Anterior cingulate cortex (tissue), 58 donors: ENCODE measurements at places on chromosomes 11 and 22.

- DNase-seq = no peak
Observed at GRCh38 chr11:16727806-16728205, 10.6 kb upstream of the C11orf58 start.

DNA sequence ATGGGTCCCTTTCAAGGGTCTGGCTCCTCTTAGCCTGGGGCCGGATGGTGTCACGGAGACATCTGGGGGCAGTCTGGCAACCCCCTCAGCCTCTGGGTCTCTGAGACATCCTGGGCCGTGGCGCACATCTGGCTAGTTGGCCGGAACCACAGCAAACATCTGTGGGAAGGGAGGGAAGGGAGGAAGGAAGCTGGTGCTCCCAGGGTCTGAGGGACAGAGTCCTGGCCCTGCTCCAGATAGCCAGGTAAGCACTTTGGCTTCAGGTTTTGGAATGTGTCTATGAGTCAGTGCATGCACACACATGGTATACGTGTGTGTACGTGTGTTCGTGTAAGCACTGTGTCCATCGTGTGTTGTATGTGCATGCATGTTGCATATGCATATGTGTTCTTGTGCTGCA, 225.1 kb downstream of the MN1 start:
- no peak for DNase-seq

DNA sequence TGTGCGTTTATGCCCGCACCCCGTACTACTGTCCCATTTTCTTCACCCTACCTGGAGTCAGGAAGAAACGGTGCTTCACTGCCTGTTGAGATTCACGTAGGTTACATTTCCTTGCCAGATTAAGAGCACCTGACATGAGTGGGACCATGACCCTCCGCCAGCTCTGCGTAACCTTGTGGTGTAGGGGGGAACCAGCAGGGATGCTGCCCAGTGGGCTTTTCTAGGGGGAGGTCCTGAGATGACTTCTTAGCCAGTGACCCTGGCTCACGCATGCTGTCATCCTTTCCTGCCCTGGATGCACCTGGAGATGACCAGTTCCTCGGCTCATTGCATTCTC, 967 bp upstream of the ARVCF start:
- no peak for DNase-seq

- DNase-seq = no peak
Observed at GRCh38 chr22:31239771-31240370, 27.8 kb downstream of the LIMK2 start.
